ENCODE measurements at places on chromosomes 2 and 18.

- no peak for DNase-seq
Measured at GRCh38 chr2:228466851-228467250, 285.4 kb upstream of the SPHKAP start.

DNA sequence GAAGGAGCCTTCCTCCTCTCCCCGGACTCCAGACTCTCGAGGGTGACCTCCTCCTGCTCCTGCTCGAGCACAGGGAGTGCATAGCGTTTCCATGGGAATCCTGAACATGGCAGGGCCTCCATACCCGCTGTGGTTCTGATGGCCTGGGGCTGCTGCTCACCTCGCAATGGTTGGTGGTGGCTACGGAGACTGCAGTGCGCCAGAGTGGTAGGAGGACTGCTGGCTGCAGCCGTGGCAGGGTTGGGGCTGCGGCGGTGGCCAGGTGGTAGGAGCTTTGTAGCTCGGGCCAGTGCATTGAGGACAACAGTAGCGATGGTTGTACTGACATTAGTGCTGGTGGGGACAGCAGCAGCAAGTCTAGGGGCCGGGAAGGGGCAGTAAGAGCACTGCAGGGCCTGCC is 32.0 kb upstream of the ANKRD62 start:
- no peak for DNase-seq

DNA sequence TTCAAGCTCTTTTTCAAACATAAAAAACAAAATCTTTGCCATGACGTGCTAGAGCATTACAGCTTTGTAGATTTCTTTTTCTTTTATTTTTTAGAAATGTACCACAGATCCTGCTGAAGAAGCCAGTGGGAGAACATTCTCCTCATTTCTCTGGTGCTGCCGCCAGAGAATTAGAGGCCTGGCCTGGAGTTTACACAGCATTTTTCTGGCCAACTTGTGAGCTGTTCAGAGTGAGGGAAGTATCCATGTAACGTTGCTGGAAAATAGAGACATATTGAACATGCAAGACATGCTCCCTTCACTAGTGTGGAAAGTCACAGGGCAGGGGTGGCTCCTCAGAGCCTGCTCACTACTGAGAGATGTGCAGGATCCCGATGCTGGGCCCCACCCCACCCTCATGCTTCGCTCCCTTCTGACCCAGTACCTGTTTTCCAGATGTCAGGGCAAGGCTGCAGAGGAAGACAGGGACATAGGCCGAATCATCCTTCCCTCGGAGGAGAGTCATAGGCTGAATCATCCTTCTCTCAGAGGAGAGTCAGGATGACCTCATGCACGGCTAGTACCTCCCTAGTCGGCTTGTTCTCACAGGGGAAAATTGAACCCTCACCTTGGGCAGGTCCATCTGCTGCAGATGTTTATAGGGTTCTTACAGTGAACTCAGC is 298.5 kb downstream of the INSIG2 start:
- no peak for DNase-seq

GRCh38 chr2:25867396-25868003 is 10.8 kb downstream of the ASXL2 start:
- DNase-seq: no peak

DNA sequence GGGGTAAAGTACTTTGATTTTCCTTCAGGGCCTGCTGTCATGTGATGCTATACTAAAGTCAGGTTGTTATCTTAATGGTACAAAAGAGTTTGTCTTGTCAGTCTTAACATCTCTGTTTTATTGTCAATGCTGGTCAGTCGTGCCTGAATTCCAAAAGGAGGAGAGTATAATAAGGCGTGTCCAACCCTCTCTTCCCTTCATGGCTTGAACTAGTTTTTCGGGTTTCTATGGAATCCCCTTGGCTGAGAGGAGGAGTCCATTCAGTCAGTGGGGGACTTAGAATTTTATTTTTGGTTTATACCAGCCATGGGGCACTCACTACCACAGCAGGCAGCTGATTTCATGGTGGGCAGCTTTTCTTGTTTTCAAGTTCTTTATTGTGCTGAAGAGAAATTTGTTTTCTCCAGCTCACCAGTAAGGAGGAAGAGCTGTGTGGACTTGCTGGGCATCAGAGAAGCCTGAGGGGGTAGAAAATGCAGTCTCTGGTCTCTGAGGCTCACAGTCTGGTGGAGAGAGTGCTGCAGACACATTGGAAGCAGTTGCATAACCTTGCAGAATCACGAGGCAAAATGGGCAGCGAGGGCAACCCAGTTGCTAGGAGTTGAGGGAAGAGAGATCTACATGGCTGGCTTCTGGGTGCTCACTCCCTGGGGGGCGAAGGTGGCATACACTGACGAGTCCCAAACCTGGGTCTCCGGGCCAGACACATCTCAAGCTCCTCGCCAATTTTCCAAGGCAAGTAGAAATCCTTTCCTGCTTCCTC is 193.1 kb downstream of the ZBTB7C start:
- no peak for DNase-seq

GRCh38 chr18:63454497-63454896 is 22.3 kb upstream of the SERPINB5 start:
- no peak for DNase-seq

DNA sequence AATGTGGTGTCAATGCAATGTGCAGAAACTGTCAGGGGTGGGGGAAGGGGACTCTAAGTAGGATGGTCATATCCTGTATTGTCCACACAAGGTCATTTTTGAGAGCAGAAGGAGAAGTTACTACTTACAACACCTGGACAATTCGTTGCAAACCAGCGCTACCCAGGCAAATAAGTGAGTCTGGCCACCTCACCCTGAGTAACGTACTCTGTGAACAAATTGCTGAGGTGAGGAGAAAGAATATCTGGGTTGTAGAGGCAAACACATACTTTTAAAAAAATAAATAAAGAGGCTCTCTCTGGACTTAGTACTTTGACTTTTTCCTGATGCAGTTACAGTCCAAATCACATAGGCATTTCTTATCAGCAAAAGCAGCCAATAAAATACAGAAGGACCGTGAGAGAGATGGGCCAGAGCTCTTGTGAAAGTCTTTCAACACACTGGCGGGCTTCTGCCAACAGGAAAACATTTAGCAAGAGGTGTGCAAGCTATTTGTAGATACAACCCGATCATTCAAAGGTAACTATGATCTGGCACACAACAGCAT is 268.2 kb upstream of the ID2 start:
- no peak for DNase-seq

GRCh38 chr2:55428258-55428657 is 8.6 kb upstream of the CCDC88A start:
- DNase-seq: no peak

GRCh38 chr2:29218550-29219125 is 103.4 kb downstream of the CLIP4 start:
- no peak for DNase-seq

Data from B cell (primary cell).